Stimulated activated CD8-positive, alpha-beta memory T cell treated with anti-CD3 and anti-CD28 coated beads, Interleukin-15, amount 100 ng/mL, for 48 hours (primary cell): ENCODE measurements at places on chromosomes 3 and 15.

DNA sequence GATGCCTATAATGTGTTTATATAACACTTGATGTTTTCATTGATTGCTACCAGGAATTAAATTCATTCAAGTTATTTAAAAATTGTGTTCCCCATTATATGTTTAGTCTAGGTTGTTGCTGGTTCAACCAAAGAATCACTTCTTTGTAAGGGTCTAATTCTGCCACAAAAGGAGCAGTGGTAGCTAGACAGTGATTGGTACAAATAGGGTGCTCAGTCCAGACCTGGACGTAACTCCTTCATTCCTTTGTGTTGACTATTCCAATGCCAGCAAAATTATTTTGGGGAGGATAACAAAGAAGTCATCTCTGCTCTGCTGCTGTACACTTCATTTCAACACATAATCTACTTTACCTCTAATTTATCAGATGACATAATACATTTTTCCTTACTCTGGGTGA, 1.2 kb downstream of the CHMP2B start:
- no peak for DNase-seq

DNA sequence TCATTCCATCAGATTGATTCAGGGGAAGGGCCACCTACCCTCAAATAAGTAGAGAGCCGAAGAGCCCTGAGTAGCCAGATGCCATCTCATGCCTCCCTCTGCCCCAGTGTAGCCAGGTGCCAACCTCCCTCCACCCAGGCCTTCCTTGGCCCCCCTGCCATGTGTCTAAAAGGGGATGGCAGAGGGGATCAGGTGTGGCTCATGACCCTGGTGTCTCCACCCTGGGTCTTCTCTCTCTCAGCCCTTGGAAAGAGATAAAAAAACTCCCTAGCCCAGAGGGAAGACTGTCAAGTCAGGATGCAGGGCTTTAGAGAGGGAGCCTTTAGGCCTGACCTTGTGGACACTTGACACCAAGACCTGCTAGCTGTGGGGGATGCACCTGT, 5.2 kb downstream of the GRM2 start:
- no peak for DNase-seq

- no peak for DNase-seq
These were observed 29.8 kb upstream of the FAM98B start for GRCh38 chr15:38424101-38424552.

- no peak for DNase-seq
These were observed 132.3 kb upstream of the UMPS start for GRCh38 chr3:124597979-124598378.

DNA sequence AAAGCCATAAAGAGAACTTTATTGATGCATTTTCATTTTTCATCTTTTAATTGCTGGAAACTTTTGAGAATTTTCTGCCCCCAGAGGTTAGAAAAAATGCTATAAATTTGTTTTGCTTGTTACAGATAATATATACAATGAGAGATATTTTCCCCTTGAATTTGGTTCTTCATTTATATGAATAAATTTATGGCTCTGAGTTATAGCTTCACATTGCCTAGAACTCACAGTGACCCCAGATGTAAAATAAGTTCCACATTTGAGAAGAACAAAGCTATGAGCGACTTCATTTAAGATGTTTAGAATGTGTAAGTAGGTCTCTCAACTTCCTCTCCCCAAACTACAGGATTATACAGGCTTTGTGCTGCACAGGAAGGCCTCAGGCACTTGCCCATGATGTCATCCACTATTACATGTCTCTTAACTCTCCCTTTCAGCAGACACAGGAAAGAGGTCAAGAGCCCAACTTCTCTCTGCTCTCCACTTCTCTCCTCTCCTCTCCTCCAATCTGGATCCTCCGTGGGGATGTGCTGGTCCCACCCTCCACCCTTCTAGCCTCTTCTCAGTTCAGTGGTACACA, 92.8 kb downstream of the DUT start:
- no peak for DNase-seq

DNA sequence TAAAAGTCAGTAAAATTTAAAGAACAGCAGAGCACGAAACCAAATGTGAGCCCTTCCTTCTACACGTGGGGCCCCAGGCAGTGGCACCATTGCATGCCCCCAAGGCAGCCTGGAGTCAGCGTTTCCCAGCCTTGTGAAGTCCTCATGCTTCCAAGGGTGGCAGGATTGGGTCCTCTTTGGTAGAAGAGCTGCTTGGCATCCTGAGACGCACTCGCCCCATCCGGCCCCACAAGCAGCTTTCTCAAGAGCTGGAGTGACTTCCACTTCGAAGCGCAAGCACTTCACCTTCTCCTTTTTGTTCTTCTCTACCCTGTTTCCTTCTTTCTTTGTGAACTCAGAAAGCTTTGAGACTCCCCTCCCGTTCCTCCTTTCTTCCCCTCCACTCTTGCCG, 34.7 kb downstream of the ZNF710 start:
- no peak for DNase-seq

- no peak for DNase-seq
These were observed 189.1 kb upstream of the MDFIC2 start for GRCh38 chr3:70501561-70501960.

- DNase-seq: no peak
These were observed 95.6 kb downstream of the CD200R1L start for GRCh38 chr3:112751061-112751460.

GRCh38 chr3:120678331-120678947, 3.6 kb downstream of the HGD start:
- no peak for DNase-seq

DNA sequence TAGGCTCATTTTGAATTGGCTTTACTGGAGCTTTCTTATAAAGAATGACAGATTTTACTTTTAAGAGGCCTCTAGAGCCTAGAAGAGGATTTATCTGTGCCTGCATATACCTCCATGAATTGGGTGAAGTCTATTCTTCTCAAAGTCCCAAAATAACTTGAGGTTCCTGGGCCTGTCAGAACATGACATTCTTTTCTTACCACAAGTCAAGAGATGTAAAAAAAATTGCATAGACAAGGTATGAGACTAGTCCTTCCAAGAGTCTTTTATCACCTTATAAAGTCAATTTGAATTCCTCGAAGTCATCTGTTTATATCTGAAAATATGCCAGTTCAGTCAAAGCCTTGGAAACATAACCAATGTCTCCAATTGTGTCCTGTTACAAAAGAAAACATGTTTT, 17.2 kb upstream of the CD200 start:
- DNase-seq: no peak

- DNase-seq: no peak
These were observed 974.5 kb downstream of the CADM2 start for GRCh38 chr3:85933326-85933725.

GRCh38 chr3:101702726-101703125, 16.2 kb upstream of the RPL24 start:
- DNase-seq: no peak

DNA sequence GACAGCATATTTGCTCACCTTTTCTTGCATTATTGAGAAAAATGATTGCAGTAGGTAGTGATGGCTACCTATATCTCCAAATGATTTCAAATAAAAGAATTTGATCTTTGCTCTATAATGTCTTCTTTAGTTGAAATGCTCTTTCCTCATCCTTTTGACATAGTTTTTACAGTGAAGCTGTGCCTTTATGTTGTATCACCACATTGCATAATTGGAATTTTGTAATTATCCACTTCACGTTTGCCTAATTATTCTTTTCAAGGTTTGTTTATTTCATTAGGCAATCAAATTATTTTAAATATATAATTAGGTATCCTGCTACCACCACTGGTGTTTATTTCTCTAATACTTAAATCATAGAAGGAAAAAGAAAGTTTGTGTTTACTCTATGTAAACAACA, 21.3 kb upstream of the P2RY13 start:
- DNase-seq: no peak

DNA sequence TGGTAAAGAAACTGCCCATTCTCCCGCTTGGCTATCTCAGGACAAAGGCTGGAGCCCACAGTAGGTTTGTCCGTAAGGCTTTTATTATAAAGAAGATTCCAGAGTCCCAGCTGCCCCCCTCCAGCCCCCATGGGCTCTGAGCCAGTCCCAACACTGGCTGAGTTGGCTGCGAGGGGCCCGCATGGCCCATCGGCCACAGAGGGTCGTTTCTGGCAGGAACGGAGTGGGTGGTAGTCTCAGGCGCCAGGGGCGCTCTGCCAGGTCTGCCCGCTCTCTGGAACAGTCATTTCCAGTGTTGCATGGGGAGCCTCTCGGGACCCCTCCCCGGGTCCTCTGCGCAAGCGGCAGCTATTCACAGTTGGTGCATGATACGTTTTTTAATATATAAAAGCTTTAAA, 12.2 kb downstream of the H1-8 start:
- no peak for DNase-seq

- DNase-seq: no peak
These were observed 66.1 kb upstream of the LIMD1 start for GRCh38 chr3:45528429-45528828.

GRCh38 chr15:73593304-73594074, 39.7 kb downstream of the NPTN start:
- no peak for DNase-seq

- no peak for DNase-seq
These were observed 25.3 kb downstream of the MEF2A start for GRCh38 chr15:99590913-99591646.

DNA sequence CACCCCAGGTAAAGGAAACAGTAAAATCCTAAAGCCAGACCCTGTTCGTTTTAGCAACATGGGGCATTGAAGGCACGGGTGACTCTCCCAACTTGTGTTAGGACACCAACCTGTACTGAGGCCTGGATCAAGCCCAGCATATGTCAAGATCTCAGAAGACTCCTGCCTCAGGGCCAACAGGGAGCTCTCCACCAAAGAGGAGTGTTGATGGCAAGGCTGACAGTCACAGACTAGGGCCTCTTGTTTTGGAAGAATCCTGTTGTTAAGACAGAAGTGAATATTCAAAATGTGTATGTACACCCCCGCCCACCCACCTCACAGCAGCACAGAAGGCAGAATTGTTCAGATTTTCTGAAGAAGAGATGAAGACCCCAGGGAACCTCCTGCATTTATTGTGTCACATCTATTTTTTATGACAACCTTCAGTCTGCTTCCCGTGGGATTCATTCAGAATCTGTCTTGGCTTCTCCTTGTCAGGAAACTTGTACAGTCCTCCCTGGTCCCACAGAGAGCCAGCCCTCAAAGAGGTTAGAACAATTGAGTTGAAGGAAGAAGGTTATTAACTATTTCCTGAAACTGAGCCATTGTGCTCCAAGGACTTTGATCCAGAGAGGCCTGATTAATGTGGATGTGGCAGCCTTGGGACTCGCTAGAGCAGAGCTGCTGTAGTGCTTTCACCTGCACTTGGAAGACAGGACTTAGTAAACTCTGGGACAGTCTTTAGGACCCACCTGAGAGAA, 61.7 kb upstream of the PLXNA1 start:
- DNase-seq: no peak

DNA sequence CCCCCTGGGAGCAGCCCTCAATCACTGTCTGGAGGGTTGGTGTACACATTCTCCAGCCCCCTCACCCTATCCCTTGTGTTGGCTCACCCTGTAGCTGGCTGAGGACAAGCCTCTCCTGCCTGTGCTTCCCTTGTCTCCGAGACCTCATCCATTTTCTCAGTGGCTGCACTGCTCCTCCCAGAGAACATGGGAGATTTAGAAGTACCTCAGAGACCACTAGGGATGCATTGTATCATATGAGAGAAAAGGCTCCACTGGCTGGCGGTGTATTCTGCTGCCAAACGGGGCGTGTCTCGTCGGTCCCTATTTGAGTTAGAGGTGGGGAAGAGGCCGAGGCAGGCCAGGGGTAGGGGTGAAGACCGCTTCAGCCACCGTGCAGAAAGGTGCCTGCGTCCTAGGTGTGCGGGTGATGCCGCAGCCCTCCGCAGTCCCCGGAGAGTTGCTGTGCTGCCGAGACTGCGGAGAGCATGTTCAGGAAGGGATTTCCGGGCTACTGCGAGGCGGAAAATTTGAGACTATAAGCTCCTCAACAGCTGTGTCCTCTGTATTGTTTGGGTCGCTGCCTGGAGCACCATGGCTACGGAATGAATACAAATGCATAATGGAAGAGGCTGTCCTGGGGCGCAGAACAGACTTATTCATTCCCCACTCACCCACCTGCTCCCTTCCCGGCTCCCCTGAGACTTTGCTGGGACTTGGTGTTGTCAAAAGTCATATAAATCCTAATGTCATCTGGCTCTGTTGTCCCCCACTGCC, 43.8 kb downstream of the SPSB4 start:
- DNase-seq: no peak

DNA sequence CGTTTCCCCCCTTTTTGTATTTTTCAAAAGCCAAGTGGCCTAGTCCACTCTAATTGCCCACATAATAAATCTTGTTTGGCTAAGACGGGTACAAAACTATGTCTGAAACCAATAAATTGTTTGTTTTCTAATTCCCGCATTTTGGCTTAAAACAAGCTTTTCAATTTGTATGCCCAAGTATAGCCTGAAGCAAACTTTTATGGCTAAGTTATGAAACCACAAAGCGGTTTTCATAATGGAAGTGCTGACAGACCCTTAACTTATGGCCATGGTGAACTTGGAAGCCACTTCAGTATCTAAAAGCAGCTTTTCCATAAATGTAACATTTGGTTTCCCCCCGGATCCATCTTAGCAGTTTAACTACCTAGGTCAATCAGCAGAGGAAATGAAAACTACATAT, 29.9 kb upstream of the POLR2M start:
- DNase-seq: no peak

- no peak for DNase-seq
These were observed 122.7 kb downstream of the CMSS1 start for GRCh38 chr3:99940350-99940749.

GRCh38 chr15:34969340-34970097, at the start of gene AQR:
Gene AQR (minus strand): TSS chr15:34969742. CDS start chr15:34969613, 129 bp downstream.
- peak; percentile 90 for DNase-seq

- DNase-seq: no peak
These were observed 30.6 kb downstream of the CRTC3 start for GRCh38 chr15:90560229-90560776.

- DNase-seq: no peak
These were observed 53.0 kb upstream of the TPM1 start for GRCh38 chr15:62989366-62990055.

DNA sequence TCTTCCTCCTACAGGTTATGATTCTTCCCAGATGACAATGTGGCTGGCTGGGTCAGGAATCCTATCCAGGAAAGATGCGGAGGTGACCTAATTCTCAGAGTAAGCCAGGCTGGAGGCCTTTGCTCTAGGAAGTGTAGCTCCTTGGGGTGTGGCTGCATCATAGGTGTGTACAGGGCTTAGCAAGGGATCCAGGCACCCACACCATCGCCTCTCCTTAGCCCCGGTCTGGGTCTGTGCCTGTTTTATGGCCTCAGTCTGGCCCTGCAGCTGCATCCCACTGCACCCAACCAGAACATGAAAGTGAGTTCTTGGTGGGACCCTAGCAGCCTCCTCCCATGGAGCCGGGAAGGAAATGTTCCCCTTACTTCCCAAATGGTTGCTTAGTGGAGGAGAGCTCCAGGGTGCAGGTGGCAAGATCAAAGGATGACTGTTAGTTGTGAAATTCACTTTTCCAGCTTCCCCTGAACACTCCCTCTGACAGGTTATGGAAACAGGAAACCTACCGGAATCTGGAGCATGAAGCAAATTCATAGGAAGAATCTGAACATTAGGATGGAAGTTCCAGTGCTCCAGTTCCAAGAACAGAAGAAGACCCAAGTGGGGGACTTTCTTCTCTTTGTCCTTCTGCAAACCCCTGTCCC, 2.7 kb upstream of the AMOTL2 start:
- no peak for DNase-seq

- DNase-seq: no peak
These were observed 21.3 kb downstream of the EPHB3 start for GRCh38 chr3:184582646-184583577.

GRCh38 chr15:61623746-61624145, 394.6 kb upstream of the RORA start:
- no peak for DNase-seq
